ENCODE measurements at places on chromosomes 5 and 9.

- no peak for DNase-seq
Observed at GRCh38 chr5:108028412-108028811, 353.5 kb downstream of the FBXL17 start.

- DNase-seq, result no peak
Observed at GRCh38 chr9:127873886-127874285, 3.6 kb downstream of the AK1 start.

GRCh38 chr9:33407061-33407460, 4.7 kb upstream of the AQP7 start:
- DNase-seq, result no peak

DNA sequence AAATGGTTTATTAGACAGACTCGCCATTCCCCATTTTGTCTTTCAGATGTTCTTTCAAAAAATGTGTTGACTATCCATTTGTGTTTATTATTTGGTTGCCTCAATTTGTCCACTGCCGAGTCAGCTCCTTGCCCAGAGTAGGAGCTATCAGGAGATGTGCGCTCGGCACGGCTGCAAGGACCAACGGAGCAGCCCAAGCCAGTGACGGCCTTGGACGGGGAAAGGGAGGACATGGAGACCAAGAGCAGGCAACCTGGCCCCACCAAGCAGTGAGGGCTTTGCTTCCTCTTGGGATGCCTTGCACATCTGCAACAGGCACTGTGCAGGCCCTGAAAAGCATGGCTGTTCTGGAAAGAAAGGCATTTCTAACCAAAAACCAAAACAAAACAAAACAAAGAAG, 69.8 kb downstream of the DEPDC1B start:
- DNase-seq, result no peak

DNA sequence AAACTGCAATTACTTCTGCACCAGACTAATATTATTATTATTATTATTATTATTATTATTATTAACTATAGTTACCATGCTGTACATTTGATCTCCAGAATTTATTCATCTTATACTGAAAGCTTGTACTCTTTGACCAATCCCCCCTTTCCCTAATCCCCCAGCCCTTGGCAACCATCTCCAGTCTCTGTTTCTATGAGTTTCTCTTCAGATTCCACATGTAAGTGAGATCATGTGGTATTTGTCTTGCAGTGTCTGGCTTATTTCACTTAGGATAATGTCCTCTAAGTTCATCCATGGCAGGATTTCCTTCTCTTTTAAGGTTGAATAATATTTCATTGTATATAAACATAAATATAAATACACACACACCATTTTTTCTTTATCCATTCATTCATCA, 287.0 kb upstream of the DAB2 start:
- DNase-seq, result no peak

- DNase-seq, result no peak
Observed at GRCh38 chr5:44402084-44402483, 12.9 kb upstream of the FGF10 start.

DNA sequence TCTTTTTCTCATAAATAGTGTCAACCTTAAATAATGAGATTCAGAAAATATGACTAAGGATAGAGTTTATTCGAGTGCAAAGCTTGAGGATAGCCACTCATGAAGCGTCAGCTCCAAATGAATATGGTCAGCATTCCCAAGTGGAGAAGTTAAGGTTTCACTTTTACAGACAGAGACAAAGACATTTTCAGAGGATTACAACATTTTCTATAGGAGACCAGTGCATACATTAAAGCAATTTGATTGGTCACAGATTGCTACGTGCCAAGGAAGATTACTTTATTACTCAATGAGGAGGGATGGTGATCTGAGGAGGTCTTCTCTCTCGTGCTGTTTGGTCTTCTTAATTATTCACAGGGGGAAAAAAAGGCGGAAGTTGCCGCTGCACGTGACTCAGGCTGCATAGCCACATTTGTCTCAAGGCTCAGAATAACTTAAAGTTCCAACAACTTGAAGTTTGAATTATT, 60.1 kb upstream of the SPATA31C2 start:
- no peak for DNase-seq
